Liver (tissue), 10 donors: ENCODE measurements at places on chromosomes 3 and 15. TPM values are rescaled to one million over a fixed set of nuclear protein-coding genes. Genes with fewer than 3 reads are reported as not detected.

The GPR62 gene
- total RNA-seq: 0.08 TPM

GRCh38 chr3:61957259-61957658 is 395.9 kb downstream of the PTPRG start:
- H3K27ac ChIP-seq: no peak overlapping the region
- H3K36me3 ChIP-seq: no peaks in the 10 kb centered on the region
- H3K4me3 ChIP-seq: no peak overlapping the region

- H3K27me3 ChIP-seq: no peaks in the 10 kb centered on the region
- no peaks in the 10 kb centered on the region for H3K4me1 ChIP-seq
- no peaks in the 10 kb centered on the region for H3K36me3 ChIP-seq
- DNase-seq: no peak
- no peak overlapping the region for H3K27ac ChIP-seq
These were observed 43.5 kb downstream of the KLF15 start for GRCh38 chr3:126313580-126314304.

DNA sequence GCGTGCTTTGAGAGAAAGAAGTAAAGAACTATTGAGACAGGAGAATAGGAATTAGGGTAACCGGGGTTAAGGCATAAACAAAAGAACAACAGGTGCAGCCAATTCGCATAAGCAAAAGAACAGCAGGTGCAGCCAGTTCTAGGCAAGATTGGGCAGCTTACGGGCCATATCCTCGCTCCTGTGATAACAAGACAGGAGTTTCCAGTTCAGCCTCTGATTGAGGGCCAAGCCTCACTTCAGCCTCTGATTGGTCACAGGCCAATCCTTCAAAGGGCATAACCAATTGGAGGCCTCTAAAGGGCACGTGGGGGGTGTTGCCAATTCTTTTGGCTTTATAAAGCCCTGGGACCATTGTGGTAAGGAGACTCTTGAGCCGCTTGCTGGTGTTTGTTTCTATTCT is 143.5 kb downstream of the GADL1 start:
- H3K4me3 ChIP-seq: no peak overlapping the region
- no peaks in the 10 kb centered on the region for H3K4me1 ChIP-seq
- no peak overlapping the region for H3K27ac ChIP-seq
- DNase-seq: no peak
- H3K36me3 ChIP-seq: no peaks in the 10 kb centered on the region
- no peaks in the 10 kb centered on the region for H3K27me3 ChIP-seq

DNA sequence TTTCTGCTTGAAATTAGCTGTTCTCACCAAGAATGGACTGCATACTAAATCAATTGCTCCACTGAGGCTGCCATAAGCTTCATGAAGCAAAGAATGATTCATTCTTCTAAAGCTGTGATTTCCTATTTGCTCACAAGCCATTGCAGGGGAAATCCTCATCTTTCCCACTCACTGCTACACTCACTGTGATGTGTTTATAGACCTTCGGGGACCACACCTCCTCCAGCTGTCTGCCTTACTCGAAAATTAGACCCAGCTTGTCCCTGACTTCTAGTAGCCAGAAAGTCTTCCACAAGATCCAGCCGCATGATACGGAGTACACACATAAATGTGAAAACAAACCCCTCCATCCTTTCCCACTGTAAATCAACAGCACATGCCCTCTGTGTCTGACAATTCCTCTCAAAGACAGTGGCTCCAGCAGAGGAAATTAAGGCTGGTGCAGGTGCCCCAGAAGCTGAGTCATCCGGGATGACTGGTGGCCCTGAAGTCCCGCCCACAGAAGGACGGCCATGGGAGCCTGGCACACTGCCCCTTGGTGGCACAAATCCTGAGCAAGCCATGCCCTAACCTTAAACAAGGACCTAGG is 172.0 kb downstream of the STT3B start:
- no peaks in the 10 kb centered on the region for H3K36me3 ChIP-seq
- no peak overlapping the region for H3K4me3 ChIP-seq
- no peak for DNase-seq
- H3K27me3 ChIP-seq: no peaks in the 10 kb centered on the region

The SH3BP5 gene
- 9.9 TPM for total RNA-seq

DNA sequence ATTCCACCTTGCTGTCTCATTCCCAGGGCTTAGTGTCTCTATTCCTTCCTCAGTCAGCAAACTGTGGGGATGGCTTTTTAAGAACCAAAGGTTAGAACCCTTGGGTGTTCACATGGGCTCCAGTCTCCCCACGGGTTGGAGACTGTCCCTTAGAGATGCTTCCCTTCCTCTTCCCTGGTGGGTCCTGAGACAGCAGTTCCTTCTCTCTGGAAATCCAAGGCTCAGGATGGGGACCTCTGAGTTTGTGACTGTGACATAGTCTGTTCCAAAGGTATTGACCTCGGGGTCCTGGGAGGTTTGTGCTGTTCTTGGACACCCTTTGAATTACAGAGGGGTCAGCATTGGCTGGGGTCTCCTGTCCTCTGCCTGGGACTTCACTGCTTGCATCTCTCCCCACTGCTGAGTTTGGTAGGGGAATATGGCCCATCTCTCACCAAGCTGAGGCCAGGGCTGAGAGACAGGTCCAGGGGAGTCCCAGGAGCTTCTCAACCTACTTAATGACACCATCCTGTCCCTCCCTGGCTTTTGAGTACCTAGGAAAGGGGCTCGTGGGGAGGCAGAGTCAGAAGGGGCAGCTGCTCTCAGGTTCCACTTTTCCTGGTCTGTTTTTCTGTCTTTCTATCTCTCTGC is 1.5 kb downstream of the GRM2 start:
- H3K27ac ChIP-seq: no peak overlapping the region
- no peak for DNase-seq
- H3K4me3 ChIP-seq: no peak overlapping the region
- H3K27me3 ChIP-seq: no peaks in the 10 kb centered on the region
- H3K4me1 ChIP-seq: no peaks in the 10 kb centered on the region

The TMEM212 gene
- not detected for total RNA-seq

- no peak for DNase-seq
- no peaks in the 10 kb centered on the region for H3K36me3 ChIP-seq
- H3K4me3 ChIP-seq: no peak overlapping the region
- no peaks in the 10 kb centered on the region for H3K27me3 ChIP-seq
- no peaks in the 10 kb centered on the region for H3K4me1 ChIP-seq
These were observed 96.3 kb upstream of the P2RY1 start for GRCh38 chr3:152738656-152739055.

The MYL3 gene
- total RNA-seq: 0.51 TPM

DNA sequence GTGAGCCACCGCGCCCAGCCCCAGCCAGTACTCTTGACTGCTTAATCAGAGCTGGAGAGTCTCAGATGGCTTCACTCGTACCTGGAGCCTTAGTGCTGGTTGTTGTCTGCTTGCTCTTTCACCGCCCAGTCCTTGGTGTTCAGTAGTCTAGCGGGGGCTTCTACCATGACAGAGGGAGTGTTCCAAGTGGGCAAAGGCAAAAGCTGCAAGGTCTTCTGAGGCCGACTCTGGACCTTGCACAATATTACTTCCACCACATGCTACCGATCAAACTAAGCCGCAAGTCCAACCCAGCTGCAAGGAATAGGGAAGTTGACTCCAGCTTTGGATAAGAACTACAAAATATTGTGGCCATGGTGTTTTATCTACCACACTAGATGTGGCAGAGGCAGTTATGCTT is 6.6 kb downstream of the PARL start:
- peaks cover 13% of the 10 kb centered on the region for H3K4me1 ChIP-seq
- H3K36me3 ChIP-seq: no peaks in the 10 kb centered on the region
- no peak for DNase-seq
- H3K4me3 ChIP-seq: no peak overlapping the region
- H3K27ac ChIP-seq: no peak overlapping the region

GRCh38 chr15:92693691-92694331 is 38.2 kb upstream of the FAM174B start:
- no peaks in the 10 kb centered on the region for H3K4me1 ChIP-seq
- H3K36me3 ChIP-seq: no peaks in the 10 kb centered on the region
- no peak overlapping the region for H3K4me3 ChIP-seq
- H3K27ac ChIP-seq: no peak overlapping the region
- no peaks in the 10 kb centered on the region for H3K27me3 ChIP-seq
- DNase-seq: no peak

- H3K4me3 ChIP-seq: no peak overlapping the region
- no peaks in the 10 kb centered on the region for H3K4me1 ChIP-seq
- H3K27ac ChIP-seq: no peak overlapping the region
- H3K27me3 ChIP-seq: no peaks in the 10 kb centered on the region
- no peak for DNase-seq
These were observed 9.8 kb downstream of the SLC24A1 start for GRCh38 chr15:65631503-65631902.

DNA sequence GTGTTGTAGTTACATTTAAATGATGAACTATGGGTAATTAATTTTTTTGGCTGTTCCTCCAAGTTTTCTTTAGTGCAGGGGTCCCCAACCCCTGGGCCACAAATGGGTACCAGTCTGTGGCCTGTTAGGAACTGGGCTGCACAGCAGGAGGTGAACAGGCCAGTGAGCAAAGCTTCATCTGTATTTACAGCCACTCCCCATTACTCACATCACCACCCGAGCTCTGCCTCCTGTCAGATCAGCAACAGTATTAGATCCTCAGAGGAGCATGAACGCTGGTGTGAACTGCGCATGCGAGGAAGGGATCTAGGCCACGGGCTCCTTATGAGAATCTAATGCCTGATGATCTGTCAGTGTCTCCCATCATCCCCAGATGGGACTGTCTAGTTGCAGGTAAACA is 75.9 kb upstream of the RPL35A start:
- H3K4me3 ChIP-seq: no peak overlapping the region
- H3K27ac ChIP-seq: no peak overlapping the region
- H3K36me3 ChIP-seq: peaks cover 11% of the 10 kb centered on the region
- no peak for DNase-seq
- H3K4me1 ChIP-seq: no peaks in the 10 kb centered on the region

DNA sequence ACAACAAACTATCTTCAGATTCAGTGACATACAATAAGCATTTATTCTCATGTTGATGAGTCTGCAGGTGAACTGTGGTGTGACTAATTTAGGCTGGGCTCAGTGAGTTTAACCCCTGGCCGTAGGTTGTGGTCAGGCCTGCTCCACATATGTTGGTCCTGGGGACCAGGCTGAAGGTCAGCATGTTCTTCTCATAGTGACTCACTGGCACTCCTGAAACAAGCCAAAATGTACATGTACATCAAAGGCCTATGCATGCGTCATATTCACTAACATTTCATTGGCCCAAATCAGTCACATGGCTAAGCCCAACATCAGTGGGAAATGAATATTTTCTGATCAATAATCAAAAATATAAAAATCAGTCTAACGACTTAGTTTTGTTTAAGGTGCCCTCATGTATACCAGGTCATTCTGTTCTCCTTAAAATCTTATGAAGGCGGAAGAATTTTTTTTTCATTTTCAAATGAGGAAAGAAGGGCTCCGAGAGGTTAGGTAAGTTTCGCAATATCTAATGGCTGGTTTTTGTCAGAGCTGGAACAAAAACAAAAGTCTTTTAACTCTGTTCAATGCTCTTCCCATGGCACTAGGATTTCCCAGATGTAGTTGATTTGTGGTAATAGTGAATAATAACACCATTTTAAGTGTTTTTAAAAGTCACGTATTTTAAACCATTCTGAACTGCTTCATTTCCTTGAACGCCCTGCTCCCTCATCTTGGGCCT is 148.5 kb downstream of the MFSD1 start:
- no peaks in the 10 kb centered on the region for H3K36me3 ChIP-seq
- H3K4me3 ChIP-seq: no peak overlapping the region
- no peak for DNase-seq
- no peaks in the 10 kb centered on the region for H3K4me1 ChIP-seq
- no peaks in the 10 kb centered on the region for H3K27me3 ChIP-seq

DNA sequence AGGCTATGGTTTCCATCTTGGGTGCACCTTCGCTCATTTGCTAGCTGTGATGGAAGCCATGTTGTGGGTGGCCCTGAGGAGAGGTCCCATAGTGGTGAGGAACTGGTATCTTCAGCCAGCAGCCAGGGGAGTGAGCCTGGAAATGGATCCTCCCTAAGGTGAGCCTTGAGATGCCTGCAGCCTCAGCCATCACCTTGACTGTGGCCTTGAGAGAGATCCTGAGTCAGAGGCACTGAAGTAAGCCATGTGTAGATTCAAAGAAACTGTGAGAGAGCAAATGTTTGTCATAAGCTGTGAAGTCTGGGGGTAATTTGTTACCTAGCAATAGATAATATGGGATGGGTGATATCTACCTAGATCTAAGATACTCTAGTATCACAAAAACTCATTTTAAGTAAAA is 105.3 kb downstream of the SNRK start:
- peak overlapping the region; percentile 19 for H3K27ac ChIP-seq
- H3K4me1 ChIP-seq: peaks cover 19% of the 10 kb centered on the region
- no peaks in the 10 kb centered on the region for H3K36me3 ChIP-seq
- no peak for DNase-seq
- no peaks in the 10 kb centered on the region for H3K27me3 ChIP-seq
- no peak overlapping the region for H3K4me3 ChIP-seq

DNA sequence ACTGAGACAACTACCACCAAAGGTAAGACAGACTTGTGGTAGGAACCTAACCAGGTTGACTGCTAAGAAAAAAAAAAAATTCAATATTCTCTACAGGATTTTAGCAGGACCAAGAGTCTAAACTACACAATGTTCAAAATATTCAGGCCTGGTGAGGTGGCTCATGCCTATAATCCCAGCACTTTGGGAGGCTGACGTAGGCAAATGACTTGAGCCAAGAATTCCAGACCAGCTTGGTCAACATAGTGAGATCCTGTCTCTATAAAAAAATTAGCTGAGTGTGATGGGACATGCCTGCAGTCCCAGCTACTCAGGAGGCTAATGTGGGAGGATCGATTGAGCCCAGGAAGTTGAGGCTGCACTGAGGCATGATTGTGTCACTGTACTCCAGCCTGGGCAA is 341.6 kb upstream of the WNT5A start:
- no peak overlapping the region for H3K27ac ChIP-seq
- H3K36me3 ChIP-seq: no peaks in the 10 kb centered on the region
- no peaks in the 10 kb centered on the region for H3K27me3 ChIP-seq
- no peaks in the 10 kb centered on the region for H3K4me1 ChIP-seq
- DNase-seq: no peak

DNA sequence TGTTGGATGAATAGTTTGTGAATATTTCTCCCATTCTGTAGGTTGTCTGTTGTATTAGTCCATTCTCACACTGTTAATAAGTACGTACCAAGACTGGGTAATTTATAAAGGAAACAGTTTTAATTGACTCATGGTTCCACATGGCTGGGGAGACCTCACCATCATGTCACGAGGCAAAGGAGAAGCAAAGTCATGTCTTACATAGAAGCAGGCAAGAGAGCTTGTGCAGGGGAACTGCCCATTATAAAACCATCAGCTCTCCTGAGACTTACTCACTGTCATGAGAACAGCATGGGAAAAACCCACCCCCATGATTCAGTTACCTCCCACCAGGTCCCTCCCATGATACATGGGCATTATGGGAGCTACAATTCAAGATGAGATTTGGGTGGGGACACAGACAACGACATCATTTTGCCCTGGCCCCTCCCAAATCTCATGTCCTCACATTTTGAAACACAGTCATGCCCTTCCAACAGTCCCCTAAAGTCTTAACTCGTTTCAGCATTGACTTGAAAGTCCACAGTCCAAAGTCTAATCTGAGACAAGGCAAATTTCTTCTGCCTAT is 133.2 kb downstream of the LMLN start:
- no peaks in the 10 kb centered on the region for H3K4me1 ChIP-seq
- H3K27ac ChIP-seq: no peak overlapping the region
- H3K4me3 ChIP-seq: no peak overlapping the region
- no peaks in the 10 kb centered on the region for H3K36me3 ChIP-seq
- no peaks in the 10 kb centered on the region for H3K27me3 ChIP-seq
